ENCODE measurements at places on chromosomes 3 and 15.

- no peak for DNase-seq
Measured at GRCh38 chr3:177114253-177114652, 83.0 kb downstream of the TBL1XR1 start.

DNA sequence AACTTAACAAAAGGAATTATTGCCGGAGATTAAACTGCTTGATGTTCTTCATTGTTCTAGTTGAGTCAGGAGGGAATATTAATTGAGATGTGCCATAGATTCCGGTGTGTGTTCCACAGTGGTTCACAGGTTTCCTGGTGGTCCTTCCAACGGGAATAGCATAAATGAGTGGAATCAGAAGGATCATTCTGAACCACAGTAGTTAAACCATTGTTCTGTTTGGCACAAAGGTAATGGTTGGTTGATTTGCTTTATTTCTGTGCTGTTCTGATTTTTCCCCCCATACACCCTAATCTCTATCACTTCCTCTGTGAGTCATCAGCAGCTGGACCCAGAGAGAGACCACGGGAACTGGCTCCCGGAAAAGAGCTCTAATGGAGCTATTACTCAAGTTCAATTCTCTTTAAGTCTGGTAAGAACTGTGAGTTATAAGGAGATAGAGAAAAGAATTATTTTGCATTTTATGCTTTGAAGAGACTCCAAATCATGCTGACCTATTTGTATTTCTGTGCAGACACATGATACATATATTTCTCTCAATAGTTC, 627.2 kb downstream of the ZIC1 start:
- no peak for DNase-seq

DNA sequence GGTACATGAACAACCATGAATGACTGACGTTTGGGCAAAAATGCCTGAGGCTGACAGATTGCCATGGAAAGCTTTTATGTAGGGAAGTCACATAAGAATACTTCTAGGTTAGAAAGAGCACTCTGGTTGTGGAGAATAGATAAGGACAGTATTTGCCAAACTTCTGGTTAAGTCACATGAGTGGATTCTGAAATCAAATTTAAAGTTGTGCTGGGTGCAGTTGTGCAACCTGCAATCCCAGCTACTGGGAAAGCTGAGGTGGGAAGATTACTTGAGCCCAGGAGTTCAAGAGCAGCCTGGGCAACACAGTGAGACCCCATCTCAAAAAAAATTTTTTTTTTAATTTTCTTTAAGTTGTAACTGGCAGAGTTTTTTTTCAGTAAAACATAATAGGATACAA, 7.2 kb upstream of the ZNF148 start:
- no peak for DNase-seq

- no peak for DNase-seq
Measured at GRCh38 chr15:29312387-29312786, 42.8 kb upstream of the NSMCE3 start.

GRCh38 chr15:75350601-75351361, 3.9 kb downstream of the NEIL1 start:
- no peak for DNase-seq

DNA sequence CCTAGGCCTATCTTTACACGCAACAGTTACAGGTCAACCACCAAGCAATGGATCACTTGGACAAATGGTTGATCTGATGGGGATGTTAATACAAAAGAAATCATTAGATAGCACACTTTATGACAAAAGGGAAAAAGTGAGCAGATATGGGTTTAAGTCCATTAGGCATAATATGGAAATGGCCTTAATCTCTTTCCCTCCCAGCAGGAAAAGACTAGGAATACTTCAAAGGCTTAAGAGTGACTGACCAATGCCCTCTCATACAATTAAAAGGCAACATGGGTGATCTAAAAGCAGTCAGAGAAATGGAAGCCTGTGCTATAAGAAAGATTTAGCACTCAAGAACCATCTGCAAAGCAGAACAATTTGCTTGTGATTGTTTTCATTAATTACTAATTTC, 3.3 kb downstream of the PRTG start:
- no peak for DNase-seq

DNA sequence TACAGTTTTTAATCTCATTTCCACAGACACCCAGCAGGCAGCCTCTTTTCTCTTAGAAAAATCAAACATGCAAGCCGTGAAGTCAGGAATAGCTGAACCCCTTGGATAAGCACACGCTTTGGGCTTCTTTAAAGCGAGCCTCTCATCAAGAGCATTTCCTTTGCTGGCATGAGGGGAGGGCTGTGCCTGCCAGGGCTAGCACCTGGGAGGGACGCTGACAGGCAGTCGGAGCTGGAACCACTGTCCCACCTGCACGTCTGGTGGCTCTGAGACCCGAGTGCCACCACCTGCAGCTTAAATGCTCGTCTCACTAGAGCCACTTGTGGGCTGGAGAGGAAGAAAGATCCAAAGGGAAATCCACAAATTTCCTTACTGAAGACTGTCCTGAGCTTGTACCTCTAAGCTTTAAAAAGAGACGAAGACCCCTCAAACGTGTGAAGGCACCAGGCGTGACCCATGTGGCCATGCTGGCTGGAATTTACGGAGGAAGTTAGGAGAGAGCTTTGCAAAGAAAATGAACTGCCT, 9.4 kb downstream of the MAP6D1 start:
- no peak for DNase-seq

DNA sequence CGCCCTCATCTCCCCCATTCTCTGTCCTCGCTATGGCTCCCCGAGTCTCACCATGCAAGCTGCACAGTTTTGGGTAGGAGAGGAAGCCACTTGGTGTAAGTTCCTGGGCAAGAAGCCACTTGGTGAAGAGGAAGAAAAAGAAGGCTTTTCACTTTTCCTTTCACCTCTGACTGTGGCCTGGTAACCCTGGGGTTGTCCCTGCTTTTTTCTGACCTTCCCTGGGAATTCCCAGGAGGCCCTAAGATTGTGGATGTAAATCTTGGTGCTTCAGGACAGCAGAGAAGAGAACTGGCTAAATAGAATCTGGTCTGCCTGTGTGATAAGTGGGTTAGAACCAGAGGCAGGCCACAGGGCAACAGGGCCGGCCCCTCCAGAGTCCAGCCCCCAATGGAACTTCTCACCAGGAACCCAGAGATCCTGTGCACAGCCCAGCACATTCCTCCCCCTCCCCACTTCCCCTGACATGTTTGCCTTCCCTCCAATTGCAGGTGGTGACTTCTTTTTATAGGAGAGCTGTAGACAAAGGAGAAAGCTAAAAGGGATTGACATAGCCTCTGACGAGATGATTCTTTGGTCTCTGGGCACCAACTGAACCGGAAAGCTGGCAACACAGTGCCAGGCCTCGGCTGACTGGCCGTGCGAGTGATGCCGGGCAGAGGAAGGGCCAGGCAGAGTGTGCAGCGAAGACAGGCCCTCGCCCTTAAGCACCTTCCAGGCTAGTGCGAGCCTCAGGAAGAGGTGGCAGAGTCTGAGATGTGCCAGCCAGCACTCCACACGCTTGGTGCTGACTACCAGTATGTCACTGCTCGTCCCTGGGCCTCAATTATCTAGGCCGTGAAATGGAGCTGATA, 19.4 kb upstream of the SKOR1 start:
- no peak for DNase-seq

DNA sequence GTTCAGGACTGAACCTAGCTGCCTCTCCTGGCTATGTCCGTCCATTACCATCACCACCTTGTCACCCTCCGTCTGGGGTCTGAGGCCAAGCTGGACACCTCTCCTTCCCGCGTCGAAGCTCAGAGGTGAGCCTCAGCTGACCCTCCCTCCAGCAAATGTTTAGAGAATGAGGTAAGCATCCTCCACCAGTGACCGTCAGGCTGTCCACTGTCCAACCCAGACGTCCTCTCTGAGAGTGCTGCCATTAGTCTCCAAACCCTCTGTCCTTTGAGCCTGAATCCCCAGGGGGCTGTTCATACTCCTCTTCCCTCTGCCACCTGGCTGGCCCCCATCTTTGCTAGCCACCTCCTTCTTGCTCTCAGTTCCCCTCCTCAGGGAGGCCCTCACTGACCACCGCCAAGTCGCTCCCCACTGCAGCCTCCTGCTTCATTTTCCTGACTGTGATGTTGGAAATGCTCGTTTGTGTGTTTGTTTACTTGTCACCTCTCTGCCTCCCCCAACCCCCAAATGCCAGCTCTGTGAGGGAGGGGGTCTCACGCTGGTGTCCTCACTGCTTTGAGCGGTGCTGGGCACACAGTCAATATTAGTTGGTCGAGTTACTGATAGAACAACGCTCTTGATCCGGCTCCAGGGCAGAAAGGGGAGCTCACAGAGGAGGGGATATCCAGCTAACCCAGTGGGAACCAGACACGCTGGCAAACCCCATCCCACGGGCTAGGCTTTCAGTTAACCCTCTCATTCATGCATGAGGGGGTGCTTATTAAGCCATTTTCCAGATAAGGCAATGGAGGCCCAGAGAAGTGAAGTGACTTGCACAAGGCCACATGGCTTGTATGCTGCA, 64.9 kb downstream of the IQSEC1 start:
- DNase-seq = no peak

GRCh38 chr3:177478170-177478867, 281.0 kb upstream of the TBL1XR1 start:
- DNase-seq = peak; percentile 11

GRCh38 chr3:24264748-24265158, 229.9 kb downstream of the THRB start:
- peak; percentile 12 for DNase-seq

DNA sequence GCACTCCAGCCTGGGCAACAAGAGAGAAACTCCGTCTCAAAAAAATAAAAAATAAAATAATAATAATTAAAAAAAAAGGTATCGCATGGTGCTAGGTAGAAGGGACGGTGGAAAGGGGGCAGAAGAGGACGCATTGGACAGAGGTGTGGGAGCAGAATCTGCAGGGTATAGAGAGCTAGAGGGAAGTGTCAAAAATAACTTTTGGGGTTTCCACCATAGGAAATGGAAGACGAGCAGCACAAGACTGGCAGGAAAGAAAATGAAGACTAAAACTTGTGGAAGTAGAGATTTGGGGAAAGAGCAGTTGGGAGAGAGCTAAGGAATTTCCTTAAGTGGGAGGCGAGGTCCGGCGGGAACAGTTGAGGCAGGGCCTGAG, 585 bp upstream of the MKRN2 start:
- no peak for DNase-seq

- no peak for DNase-seq
Measured at GRCh38 chr3:45638299-45639043, 43.9 kb downstream of the LIMD1 start.

DNA sequence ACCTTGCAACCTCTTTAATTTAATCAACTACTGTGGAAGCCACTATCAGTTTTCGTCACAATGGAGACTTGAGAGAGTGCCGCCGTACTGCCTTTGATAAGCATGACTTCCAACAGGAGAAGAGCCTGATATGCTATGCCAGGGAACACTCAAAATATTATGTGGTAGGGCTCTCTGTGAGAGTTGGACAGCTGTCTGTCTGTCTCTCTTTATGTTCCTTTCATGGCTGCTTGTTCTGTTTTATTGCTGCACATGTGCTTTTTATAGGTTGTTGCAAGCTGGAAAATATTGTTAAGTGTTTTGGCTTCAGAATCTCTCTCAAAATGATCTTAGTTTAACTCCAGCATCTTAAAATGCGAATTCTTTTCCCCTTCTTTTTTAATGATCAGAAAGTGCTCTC, 249.4 kb upstream of the RARB start:
- no peak for DNase-seq

- DNase-seq = no peak
Measured at GRCh38 chr3:56624725-56625124, 58.3 kb downstream of the TASOR start.

GRCh38 chr3:170506556-170506955, 79.3 kb downstream of the SLC7A14 start:
- DNase-seq = peak; percentile 7

- no peak for DNase-seq
Measured at GRCh38 chr3:10389995-10390394, 69.1 kb upstream of the SEC13 start.

DNA sequence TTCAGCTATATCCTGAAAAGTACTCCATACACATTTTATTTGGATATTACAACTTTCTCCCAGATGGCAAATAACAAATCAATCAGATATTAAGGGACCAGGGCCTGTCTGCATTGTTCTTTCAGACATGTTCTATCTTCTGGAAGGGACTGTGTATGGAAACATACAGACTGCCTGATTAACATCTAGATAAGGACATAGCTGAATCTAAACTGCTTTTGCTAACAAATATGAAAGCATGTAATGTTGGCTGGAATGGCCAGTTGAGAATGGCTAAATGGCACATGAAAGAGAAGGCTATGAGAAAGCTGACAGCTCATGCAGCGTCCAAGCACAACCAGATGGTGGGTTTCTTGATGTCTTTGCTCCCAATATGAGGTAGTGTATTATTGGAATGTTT, 149.4 kb downstream of the CFAP20DC start:
- DNase-seq = no peak

DNA sequence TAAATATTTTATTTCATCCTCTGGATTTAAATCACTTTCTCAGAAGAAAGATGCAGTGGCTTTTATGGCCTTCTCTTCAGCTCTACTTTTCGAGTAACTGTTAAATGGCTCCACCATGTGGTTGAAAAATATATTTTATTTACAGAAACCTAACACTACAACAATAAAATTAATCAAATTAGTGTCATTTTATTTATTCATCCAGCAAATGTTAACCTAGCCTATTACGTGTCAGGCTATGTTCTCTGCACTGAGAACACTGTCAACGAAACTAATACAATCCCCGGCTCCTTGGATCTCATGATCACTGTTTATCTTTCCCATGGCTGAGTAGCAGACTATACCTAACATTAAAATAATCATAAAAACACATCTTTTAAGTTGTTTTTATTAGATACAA, 148.0 kb upstream of the OSTN start:
- peak; percentile 5 for DNase-seq

GRCh38 chr3:143532091-143532490, 316.2 kb downstream of the SLC9A9 start:
- DNase-seq = no peak

GRCh38 chr3:31288641-31289100, 244.1 kb upstream of the STT3B start:
- no peak for DNase-seq

Data from NCI-H2029 treated with DMSO at 0.1 percent for 48 hours (cell line).